ENCODE measurements at places on chromosomes 3 and 15.

DNA sequence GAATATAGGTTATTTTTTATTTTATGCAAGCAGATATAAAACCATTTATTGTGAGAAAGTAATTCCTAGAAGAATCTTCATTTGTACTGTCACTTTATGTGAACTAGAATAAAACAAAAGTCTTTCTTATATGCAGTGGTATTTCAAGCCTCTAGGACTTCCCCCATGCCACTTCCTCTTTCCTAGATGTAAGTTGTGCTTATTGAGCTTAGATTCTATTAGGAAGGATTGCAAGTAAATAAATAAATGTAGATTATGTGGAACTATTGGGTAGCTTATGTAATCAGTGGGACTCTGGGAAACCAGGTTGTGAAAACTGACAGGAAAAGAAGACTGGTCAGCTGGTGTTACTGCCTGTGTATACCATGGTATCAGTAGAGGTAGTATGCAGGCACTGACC is 169.7 kb downstream of the RSRC1 start:
- DNase-seq: no peak

- no peak for DNase-seq
Measured at GRCh38 chr15:59689626-59690236, 611 bp upstream of the BNIP2 start.

GRCh38 chr3:12454076-12454815 is 30.0 kb upstream of the TSEN2 start:
- no peak for DNase-seq

DNA sequence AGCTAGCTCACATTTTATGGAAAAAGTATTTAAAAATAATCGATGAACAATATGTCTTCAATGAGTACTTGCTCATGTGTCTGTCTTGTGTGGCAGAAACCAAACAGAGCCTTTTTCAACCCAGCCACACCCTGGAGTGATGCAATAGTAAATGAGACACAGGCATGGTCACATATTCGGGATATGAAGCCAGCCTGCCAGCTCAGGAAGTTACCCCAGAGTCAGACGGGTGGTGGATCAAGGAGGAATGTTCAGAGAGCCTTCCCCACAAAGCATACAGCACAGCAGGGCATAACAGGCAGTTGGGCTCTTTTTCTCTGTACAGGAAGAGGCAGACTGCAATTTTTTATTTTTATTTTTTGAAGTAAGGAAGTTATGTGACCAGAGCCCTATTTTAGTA is 27.3 kb downstream of the LARP6 start:
- no peak for DNase-seq

- DNase-seq: no peak
Measured at GRCh38 chr3:55620351-55621025, 133.4 kb upstream of the WNT5A start.

DNA sequence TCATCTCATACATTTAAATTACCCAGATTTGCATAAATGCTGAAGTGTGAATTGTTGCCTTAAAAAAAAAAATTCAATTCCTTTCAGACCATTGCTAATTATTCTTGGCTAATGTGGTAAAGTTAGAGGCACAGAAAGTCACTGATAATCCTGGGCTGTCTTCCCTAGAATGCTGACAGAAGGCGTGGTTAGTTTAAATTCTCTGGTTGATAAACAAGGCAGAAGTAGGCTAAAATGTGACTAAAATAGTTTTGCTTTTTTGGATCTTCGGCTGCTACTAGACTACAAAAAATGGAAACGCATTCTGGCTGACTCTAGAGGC is 193.7 kb downstream of the OTOL1 start:
- DNase-seq: no peak
